ENCODE measurements at places on chromosomes 5 and 9.
A peak's percentile ranks its signal among the peaks of the same experiment; 100 is the strongest.

DNA sequence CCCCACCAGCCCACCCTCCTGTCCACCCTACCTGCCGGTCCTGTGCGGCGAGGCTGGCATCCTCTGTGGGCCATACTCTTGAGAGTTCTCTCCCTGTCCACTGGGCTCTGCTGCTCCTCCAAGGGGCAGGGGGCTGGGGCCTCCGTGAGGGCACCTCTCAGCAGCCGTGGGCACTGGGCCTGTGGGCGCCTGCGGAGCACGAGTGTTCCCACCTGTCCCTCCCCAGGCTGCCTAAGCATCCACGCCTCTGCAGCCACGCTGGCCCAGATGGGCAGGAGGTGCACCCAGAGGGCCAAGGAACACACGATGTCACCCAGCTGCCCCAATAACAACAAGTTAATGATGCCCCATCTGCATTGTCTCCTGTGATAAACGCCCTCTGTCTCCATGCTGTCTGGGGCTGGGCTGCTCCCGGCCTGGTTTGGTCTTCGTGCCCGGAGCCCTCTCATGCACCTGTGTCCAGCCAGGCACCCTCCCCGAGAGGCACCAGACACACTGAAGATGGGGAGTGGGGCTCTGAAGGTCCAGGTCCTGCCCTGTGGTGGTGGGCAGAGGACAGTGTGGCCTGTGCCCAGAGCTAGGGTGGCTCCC, 114.5 kb downstream of the RXRA start:
- no peak for DNase-seq

DNA sequence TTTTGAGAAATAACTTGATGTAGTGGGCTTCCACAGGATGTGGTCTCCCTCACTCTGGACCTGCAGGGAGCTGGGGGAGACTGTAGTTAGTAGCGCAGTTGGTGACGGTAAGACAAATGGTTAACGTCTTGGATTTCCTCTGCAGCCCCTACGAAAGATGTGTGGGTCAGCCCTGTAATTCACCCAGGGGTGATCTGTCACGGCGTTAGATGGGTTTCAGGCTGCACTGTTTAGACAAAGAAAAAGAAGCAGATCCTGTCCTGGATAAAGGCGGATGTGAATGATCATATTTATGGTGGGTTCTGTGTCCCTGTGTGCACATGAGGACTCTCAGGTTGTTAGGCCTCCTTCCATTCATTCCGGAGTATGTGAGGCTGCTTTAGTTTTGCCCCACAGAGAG, 142.0 kb upstream of the SLC28A3 start:
- DNase-seq, result no peak

GRCh38 chr5:174735498-174736330, 11.3 kb downstream of the MSX2 start:
- DNase-seq, result no peak

DNA sequence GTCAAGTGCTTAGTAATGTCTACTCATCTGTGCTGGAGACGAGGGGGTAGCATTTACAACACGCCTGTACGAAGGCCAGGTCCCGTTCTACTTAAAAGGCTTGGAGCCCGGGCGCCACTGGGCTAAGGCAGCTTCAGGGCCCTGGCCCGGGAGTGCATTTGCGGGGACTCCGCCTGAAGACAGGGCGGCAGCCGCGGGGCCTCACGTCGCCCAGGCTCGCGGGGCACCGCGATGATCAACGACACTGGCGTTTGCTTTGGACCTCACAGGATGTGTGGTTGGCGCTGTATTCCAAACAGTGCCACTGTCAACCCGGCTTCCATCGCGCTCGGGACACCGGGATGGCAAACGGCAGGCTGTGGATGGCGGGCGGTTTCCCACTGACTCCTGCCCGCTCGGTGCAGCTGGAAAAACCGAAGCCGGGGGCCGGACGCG, 1.1 kb upstream of the TENT4A start:
- peak; percentile 68 for DNase-seq

- DNase-seq, result no peak
Observed at GRCh38 chr5:1187950-1188334, 13.5 kb upstream of the SLC6A19 start.

DNA sequence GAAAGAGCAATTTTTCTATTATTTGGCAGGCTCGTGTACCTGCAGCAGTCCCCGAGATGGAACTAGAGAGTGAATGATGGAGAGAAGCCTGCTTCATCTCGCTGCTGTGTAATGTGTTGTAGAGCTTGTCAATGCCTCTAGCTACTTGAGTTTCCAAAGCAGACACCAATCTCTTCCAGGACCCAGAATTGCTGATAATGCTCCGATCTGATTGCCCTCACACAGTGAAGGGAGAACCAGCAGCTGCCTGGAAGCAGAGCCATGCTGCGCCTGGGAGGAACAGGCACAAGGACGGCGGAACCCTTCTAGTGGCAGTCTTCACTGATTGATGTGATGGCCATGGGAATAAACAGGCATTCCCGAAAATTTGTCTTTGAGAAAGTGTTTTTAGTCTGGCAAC, 288.0 kb downstream of the ICE1 start:
- no peak for DNase-seq

GRCh38 chr5:173697931-173698579, 81.6 kb upstream of the BOD1 start:
- no peak for DNase-seq

DNA sequence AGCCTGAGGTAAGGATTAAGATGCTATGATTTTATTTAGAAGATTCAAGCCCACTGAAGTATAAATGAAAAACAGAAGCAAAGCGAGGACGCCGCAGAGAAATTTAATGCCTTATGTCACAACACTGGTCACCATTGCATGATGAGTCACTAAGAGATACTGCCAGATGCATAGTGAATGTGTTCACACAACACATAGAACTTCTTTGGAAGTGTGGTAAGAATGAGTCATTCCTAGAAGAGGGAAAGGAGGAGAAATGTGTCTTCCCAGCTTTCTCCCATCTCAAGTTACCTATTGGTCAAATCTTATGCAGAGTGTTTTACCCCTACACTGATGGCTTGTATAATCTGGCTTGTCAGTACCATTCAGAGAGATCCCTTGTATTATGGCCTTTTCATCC, 465.3 kb upstream of the ARRDC3 start:
- DNase-seq, result peak; percentile 77

GRCh38 chr5:74314906-74315305, 325.6 kb downstream of the ENC1 start:
- DNase-seq, result no peak

- peak; percentile 95 for DNase-seq
Observed at GRCh38 chr9:131678499-131679111, 61.3 kb downstream of the RAPGEF1 start.

DNA sequence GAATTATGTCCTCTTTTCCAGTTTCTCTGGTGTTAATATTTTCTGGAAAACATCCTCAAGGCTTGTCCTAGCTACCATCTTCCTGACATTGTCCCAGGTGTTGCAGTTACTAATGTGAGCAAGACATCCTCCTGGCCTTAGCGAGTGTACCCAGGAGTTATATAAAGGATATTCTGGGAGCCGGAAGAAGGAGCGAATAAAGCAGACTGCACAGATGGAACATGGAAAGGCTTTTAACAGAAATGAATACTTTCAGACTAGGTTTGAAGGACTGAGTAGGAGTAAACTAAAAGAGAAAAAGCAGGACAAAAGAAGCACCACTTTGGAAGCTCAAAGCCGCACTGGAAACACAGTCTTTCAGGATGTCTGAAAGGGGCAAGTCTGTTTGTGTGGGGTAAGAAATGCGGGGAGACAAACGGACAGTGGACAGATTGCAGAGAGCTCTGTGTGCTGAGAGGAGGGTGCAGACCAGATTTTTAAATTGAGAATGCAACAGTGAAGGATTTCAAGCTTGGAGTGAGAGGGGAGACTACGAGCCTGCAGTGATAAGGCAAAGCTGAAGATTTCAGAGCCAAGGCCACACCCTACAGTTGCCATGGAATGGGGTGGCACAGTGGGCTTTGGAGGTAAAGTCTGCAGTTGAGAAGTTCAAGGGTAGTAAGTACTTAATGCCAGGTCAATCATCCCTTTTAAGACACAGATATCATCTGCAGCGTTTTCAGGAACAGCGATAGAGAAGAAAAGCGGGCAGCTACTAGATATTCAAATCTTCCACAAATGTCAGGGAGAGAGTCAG, 94.1 kb upstream of the TAF11L2 start:
- DNase-seq, result no peak

DNA sequence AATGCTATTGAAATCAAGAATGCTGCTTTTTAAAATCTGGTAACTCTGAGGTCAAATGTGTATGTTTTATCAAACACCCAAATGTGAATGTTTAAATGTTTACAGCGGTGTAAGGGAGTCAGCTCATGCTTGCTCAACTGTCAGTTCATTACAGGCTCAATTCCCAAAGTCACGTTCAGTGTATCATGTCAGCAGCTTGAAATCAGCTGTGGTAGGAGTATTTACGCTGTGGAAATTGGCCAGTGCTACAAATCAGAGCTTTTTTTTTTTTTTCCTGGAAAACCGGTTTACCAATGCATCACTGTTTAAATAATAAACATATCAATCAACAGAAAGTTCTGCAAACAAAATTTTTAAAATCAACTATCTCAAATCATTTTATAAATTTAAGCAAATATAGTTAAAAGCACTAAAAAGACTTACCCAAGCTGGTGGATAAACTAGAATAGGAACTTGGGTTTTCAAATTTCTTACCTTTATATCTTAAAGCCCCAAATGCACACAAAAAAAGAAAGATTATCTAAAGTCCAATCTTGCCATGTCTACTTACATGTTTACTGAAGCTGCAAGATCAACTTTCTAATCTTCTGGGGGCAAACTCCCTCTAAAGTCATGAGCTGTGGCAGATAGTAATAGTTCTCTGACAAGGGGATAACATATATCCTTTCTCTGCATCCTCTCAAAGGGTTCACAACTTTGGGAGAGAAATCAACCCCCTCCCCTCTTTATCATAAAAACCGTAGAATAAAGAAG, 57.6 kb upstream of the GRAMD2B start:
- DNase-seq, result no peak

DNA sequence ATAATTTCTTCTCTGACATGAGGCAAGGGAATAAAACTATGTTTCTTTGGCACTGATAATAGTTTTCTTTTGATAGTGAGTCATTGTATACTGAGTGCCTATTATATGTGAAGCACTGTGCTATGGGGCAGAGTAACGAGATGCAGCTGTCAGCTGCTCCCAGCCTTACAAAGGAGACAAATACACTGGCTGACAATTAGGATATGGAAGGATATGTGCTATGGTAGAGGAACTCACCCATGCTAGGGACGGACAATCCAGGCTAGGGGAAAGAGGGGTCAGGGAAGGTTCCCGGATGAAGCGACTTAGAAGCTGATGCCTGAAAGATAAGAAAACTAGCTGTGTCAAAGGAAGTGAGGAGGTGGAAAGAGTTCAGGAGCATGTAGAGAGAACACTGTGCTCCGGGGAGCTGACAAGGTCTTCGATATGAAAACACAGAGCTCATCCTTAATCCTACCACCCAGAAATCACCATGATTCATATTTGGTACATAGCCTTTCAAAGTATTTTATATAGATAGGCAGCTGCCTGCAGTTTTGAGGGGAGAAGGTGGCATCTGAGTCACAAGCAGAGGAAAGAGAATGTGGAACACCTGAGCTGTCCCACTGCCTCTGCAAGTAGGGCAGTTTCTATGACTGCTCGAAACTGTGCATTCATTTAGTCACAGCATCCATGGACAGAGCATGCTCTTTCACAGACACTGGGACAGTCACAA, 12.1 kb downstream of the BSPRY start:
- peak; percentile 30 for DNase-seq
